ENCODE measurements at places on chromosomes 12 and 14. TPM values are rescaled to one million over a fixed set of nuclear protein-coding genes. Genes with fewer than 3 reads are reported as not detected.

DNA sequence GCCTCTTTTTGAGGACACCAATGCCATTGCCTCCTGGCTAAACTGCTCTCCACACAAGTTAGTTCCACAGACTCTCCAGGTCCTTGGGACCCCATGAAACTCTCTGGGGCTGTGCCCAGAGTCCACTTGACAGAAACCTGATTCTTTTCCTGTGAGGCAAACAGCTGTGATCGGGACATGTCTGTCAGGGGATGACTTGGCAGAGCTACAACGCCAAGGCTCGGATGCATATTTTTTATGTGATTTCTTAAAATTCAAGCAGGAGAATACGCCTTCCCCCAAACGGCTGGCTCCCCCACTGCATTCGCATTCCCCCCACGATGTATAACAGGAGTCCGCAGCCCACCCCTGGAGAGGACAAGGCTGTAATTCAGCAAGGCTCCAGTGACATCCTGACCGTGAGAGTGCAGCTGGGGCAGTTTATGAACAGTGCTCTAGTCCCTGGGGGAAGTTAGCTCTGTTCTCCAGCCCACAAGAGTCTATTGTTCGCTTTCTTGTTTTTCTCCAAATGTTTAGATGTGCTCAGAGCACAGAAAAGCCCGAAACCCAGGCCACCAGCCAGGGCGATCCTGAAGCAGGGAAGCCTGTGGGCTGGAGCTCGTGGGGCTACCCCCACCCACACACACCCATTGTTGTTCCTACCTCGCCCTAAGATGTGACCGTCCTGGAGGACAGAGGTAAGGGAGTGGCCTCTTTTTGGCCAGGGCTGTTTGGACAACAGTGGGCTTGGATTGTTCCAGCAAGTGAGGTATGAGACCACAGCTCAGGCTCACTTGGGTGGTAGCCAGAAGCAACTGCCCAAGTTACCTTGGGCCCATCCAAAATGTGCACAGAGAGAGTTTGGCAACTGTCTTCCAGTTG is 159.5 kb downstream of the ZFP36L1 start:
- peaks cover 12% of the 10 kb centered on the region for H3K4me1 ChIP-seq
- no peaks in the 10 kb centered on the region for H3K36me3 ChIP-seq
- no peak overlapping the region for H3K27ac ChIP-seq
- DNase-seq, result no peak

DNA sequence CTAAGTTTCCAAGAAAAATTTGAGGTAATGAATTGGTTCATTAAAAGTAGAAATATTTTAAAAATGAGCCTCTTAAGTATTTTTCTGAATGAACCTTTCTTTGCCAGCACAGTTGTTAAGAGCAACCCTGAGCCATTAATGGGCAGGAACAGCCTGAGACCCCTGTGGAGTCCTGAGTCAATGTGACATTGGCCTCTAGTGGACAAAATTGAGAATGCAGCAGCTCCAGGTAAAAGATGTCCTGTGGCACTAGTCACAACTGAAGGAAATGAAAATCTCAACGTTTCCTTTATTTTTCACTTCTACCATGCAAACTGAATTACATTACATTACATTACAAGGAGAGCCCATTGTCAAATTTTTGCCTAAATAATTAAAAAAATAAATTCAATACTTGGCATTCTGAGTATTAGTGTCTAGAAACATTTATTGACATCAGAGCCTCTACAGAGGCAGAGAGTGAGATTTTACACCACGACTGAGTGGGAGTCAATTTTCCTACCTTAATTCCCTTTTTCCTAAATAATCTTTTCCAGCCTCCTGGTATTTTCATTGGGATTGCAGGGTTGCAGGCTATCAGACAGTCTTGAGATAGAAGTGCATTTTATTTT is 135.7 kb downstream of the PPM1H start:
- H3K27me3 ChIP-seq, result peaks cover 8% of the 10 kb centered on the region
- H3K36me3 ChIP-seq, result no peaks in the 10 kb centered on the region
- no peaks in the 10 kb centered on the region for H3K4me1 ChIP-seq

- no peak for DNase-seq
- H3K36me3 ChIP-seq, result peaks cover 2% of the 10 kb centered on the region
- peak overlapping the region; percentile 71 for H3K4me3 ChIP-seq
- peaks cover 74% of the 10 kb centered on the region for H3K4me1 ChIP-seq
- no peaks in the 10 kb centered on the region for H3K27me3 ChIP-seq
These were observed 33.2 kb upstream of the CD69 start for GRCh38 chr12:9793779-9794395.

- no peak for DNase-seq
- H3K4me1 ChIP-seq, result no peaks in the 10 kb centered on the region
- no peak overlapping the region for H3K4me3 ChIP-seq
- H3K27me3 ChIP-seq, result no peaks in the 10 kb centered on the region
- no peak overlapping the region for H3K27ac ChIP-seq
These were observed 114.8 kb downstream of the MON2 start for GRCh38 chr12:62581288-62582064.

- peaks cover 5% of the 10 kb centered on the region for H3K27me3 ChIP-seq
- H3K27ac ChIP-seq, result no peak overlapping the region
- DNase-seq, result no peak
- H3K36me3 ChIP-seq, result no peaks in the 10 kb centered on the region
- no peaks in the 10 kb centered on the region for H3K4me1 ChIP-seq
- no peak overlapping the region for H3K4me3 ChIP-seq
These were observed 35.9 kb downstream of the PLEKHA5 start for GRCh38 chr12:19165451-19165850.

DNA sequence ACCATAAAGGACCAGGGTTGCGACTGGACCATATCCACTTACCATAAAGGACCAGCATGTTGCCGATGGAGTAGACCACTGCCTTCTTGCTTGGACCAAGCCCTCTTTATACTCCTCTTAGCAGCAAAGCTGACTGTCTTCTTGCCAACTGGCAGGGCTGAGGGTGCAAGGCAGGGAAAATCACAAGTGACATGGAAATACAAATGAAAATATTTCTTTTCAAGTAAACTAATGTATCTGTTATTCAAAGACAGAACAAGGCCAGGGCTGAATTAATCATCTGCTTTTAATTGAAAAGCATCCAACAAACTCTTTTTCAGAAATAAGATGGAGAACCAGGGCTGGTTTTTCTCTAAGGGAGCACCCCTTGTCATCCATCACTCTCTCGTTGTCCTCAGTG is at the start of gene CELA1:
Gene CELA1 (minus strand): TSS at position 99 of the 400 bp plus-strand sequence. CDS start 41 bp downstream, at position 58.
- no peaks in the 10 kb centered on the region for H3K36me3 ChIP-seq
- peaks cover 5% of the 10 kb centered on the region for H3K4me1 ChIP-seq
- no peak within 1 kb of the TSS for H3K4me3 ChIP-seq
- H3K27me3 ChIP-seq, result peaks cover 1% of the 10 kb centered on the region
- DNase-seq, result no peak

DNA sequence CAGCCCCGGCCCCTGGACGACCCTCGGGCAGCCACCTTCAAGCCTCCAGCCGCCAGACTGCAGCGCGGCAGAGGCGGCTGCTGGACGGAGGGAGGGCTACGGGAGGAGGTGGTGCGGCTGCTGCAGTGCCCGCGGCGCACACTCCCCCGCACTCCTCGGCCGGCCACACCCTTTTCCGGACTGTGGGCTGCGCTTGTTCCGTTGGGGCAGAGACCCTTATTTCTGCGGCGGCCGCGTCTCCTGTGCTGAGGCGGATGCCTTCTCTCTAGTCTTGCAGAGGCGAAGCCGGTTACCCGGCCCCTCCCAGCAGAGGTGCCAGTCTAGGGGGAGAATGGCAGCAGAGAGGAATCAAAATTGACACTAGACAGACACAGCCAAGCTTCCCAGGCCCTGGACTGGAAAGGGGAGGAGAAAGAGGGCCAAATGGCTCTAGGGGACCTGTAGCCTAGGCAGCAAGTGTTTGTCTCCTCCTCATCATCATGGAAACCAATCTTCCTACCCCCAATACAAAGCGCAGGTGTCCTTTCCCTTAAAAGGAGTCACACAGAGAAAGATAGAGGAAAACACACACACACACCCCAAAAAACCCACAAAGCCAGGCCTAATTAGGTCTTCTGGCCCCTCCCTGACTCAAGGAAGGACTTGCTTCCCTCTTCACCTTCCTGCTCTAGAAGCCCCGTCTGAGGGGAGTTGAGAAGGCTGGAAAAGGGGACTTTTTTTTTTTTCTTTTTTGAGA is 1.3 kb downstream of the ESYT1 start:
- H3K36me3 ChIP-seq, result peaks cover 41% of the 10 kb centered on the region
- peak overlapping the region; percentile 97 for H3K4me3 ChIP-seq
- peak; percentile 72 for DNase-seq
- H3K4me1 ChIP-seq, result peaks cover 62% of the 10 kb centered on the region

DNA sequence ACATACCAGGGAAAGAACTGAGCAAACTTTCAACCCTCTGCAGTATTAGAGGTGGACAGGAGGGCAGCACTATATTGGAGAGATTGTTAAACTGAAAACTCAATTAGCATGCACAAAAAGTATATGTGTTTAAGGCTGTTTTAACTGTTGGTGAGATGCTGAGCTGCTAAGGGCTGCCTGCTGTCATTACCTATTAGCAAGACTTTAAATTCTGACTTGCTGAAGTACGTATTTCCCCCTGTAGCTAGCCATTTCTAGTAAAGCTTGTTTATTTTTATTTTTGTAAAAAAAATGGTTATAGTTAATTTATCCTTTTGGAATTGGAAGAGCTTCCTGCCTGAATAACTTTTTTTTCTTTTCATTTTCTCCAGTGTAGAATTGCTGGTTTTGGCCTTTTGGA is 92.2 kb downstream of the CACNA1C start:
- H3K4me3 ChIP-seq, result no peak overlapping the region
- H3K36me3 ChIP-seq, result no peaks in the 10 kb centered on the region
- no peaks in the 10 kb centered on the region for H3K4me1 ChIP-seq
- H3K27ac ChIP-seq, result no peak overlapping the region
- H3K27me3 ChIP-seq, result peaks cover 2% of the 10 kb centered on the region
- no peak for DNase-seq

- no peaks in the 10 kb centered on the region for H3K36me3 ChIP-seq
- no peak overlapping the region for H3K27ac ChIP-seq
- no peak for DNase-seq
- H3K4me1 ChIP-seq, result no peaks in the 10 kb centered on the region
- no peaks in the 10 kb centered on the region for H3K27me3 ChIP-seq
These were observed 31.5 kb upstream of the LIMA1 start for GRCh38 chr12:50314636-50315312.

GRCh38 chr12:23753628-23754365 is 195.7 kb downstream of the SOX5 start:
- no peaks in the 10 kb centered on the region for H3K27me3 ChIP-seq
- H3K4me3 ChIP-seq, result no peak overlapping the region
- no peaks in the 10 kb centered on the region for H3K36me3 ChIP-seq
- H3K4me1 ChIP-seq, result no peaks in the 10 kb centered on the region

- H3K4me1 ChIP-seq, result no peaks in the 10 kb centered on the region
- no peak overlapping the region for H3K4me3 ChIP-seq
- no peak overlapping the region for H3K27ac ChIP-seq
- DNase-seq, result no peak
- H3K36me3 ChIP-seq, result no peaks in the 10 kb centered on the region
These were observed 297.1 kb downstream of the KSR2 start for GRCh38 chr12:117671734-117672133.

DNA sequence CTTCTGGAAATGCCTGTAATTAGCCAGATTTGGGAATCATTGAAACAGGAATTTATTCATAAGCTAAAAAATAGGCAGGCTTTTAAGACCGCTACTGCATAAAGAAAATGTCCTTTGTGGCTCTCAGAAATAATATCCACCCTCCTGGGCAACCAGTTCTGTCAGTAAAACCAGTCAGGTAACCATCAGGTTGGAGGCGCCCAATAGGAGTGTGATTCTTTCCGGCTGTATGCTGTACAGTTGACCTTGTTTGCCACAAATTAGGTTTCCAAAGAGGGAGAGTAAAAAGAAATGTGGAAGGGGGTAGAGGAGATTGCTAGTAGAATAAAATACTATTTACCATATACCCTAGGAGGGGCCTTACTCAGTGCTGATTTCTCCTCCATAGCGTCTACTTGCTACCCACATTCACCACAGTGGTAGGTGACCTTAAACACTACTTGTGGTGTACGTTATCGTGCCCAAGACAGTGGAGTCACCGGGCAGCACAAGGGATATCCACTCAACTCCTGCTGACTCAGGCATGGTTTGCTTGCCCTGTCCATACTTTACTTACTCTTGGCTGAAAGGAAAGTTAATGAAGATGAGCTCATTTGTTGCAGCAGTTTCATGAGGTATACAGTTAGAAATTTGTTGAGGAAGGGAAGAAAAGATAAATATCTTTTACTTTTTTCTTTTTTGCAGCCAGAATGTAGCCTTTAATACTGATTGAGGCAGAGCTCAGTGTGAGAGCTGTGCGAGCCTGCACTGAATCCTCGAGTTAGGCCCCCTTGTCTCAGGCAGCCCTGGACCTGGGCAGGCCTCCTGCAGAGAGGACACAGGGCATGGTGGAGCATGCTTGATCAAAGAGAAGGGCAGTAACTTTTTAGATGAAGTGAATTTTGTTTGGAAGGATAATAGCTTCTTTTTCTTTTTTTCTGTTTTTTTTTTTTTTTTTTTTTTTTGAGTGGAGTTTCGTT is 76.7 kb downstream of the DIP2B start:
- H3K36me3 ChIP-seq, result peaks cover 1% of the 10 kb centered on the region
- no peaks in the 10 kb centered on the region for H3K27me3 ChIP-seq
- no peak for DNase-seq
- H3K4me1 ChIP-seq, result peaks cover 4% of the 10 kb centered on the region

- H3K36me3 ChIP-seq, result peaks cover 41% of the 10 kb centered on the region
- H3K4me3 ChIP-seq, result no peak overlapping the region
- no peak overlapping the region for H3K27ac ChIP-seq
- no peak for DNase-seq
These were observed 141.3 kb downstream of the PLXNC1 start for GRCh38 chr12:94289461-94290312.

- peak overlapping the region; percentile 92 for H3K4me3 ChIP-seq
- H3K4me1 ChIP-seq, result peaks cover 37% of the 10 kb centered on the region
- H3K27ac ChIP-seq, result peak overlapping the region; percentile 89
- peaks cover 12% of the 10 kb centered on the region for H3K36me3 ChIP-seq
- H3K27me3 ChIP-seq, result peaks cover 10% of the 10 kb centered on the region
These were observed 722 bp downstream of the TMED8 start for GRCh38 chr14:77375973-77376770.

GRCh38 chr12:55037351-55037987 is 17.7 kb downstream of the NEUROD4 start:
- no peak overlapping the region for H3K4me3 ChIP-seq
- no peak for DNase-seq
- no peaks in the 10 kb centered on the region for H3K36me3 ChIP-seq
- no peak overlapping the region for H3K27ac ChIP-seq
- H3K27me3 ChIP-seq, result peaks cover 24% of the 10 kb centered on the region
- H3K4me1 ChIP-seq, result peaks cover 19% of the 10 kb centered on the region

DNA sequence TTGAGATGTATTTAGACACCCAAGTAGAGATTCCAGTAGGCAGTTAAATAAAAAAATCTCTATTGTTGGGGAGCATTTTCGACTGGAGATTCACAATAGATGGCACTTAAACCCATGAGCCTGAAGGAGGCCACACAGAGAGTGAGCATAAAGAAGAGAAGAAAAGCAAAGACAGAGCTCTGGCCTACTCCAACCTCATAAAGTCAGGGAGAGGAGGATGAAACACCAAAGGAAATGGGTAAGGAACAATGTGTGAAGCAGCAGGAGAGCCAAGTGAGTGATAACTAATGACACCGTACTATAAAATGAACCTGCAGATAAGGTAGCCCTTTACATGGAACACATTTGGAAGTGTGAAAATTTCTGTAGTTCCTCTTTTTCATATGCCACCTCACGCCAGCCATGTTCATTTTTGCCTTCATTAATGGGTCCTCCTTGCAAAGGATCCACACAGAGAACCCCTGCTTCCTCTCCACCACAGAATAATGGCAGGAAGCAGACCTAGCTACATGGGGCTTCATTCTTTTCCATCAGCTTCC is 150.0 kb upstream of the SYT10 start:
- no peak overlapping the region for H3K27ac ChIP-seq
- H3K4me1 ChIP-seq, result no peaks in the 10 kb centered on the region
- no peak overlapping the region for H3K4me3 ChIP-seq
- no peak for DNase-seq
- no peaks in the 10 kb centered on the region for H3K36me3 ChIP-seq

KANSL2 gene
- total RNA-seq, result 66.4 TPM

HOXC10 gene
- total RNA-seq, result not detected

IPO4 gene
- 106 TPM for total RNA-seq

PLXNC1 gene
- 22.7 TPM for total RNA-seq

KRT79 gene
- total RNA-seq, result not detected

All from activated T-helper 1 cell treated with anti-CD3 and anti-CD28 coated beads, Interleukin-12 subunit alpha, Interleukin-12 subunit beta, Interleukin-2, Interleukin-4 antibody, amounts not matched to agents 30 ng/mL and 10 ng/mL and 1 ng/mL, durations not matched to agents 14 hours and 24 hours and 36 hours (primary cell).